Thoracic aorta (tissue), 2 donors: ENCODE measurements at places on chromosomes 1 and 21. TPM values are rescaled to one million over a fixed set of nuclear protein-coding genes. Genes with fewer than 3 reads are reported as not detected.

The LCE1C gene
- 2.8 TPM for total RNA-seq

DNA sequence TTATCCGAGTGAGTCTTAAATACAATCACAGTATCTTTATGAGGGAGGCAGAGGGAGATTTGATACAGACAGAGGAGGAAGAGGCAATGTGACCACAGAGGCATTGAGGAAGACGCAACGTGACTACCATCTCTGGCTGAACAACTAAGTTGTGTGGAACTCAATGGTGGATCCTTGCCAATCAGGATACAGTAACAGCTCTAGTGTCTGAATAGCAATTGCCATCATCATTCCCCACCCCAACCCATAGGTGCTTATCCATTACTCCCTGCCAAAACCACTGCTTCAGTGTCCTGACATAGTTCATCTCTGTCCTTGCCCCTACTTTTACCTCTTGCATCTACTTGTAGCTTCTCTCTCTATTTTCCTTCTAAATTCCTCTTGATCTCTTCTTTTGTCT lies 20.5 kb upstream of the RHBDL2 start:
- DNase-seq = no peak

- no peak for DNase-seq
Measured at GRCh38 chr1:93690921-93691789, 9.5 kb upstream of the BCAR3 start.

GRCh38 chr1:152049291-152050083 lies 12.7 kb upstream of the S100A11 start:
- DNase-seq = no peak

The GJA4 gene
- 64.2 TPM for total RNA-seq
